ENCODE measurements at places on chromosomes 2 and 18.

GRCh38 chr2:6877402-6878304 is at the start of gene RSAD2:
Gene RSAD2, plus strand, starts transcription at chr2:6877777. Its CDS starts 24 bp downstream, at chr2:6877801.
- peak; percentile 64 for DNase-seq

DNA sequence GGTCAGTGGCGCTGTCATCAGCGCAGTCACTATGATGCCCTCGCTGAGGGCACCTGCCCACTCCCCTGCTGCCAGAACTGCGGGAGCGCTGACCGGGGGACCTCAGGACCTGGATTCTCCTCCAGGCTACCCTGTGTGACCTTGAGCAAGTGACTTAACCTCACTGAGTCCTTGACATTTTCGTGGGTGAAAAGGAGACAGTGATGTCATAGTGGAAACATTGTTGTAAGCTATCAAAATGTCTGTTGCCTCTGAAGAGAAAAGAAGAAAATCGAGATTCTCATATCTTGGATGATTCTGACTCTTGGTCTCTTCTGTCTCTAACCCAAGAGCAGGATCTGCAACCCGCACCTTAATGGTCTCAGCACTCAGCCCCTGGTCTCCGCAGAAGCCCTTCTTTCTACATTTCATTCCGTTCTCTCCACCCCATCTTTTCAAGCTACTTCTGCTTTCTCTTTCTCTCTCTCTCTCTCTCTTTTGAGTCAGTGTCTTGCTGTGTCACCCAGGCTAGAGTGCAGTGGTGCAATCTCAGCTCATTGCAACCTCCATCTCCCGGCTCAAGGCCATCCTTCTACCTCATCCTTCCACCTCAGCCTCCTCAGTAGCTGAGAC is 978 bp upstream of the TUBA4A start:
- DNase-seq = peak; percentile 60

DNA sequence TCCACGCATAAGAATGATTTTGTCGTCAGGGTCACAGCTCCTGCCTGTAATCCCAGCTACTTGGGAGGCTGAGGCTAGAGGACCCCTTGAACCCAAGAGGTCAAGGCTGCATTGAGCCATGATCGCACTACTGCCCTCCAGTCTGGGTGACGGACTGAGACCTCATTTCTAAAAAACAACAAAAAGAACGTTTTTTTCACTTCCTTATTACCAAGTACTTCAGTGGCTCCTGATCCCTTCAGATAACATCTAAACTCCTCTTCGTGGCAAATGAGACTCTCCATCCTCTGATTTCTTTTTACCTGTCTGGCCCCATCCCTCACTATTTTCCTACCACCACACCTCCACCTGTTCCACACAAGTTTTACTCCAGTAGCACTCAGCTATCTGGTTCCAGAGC is 105.4 kb upstream of the TLK1 start:
- no peak for DNase-seq

DNA sequence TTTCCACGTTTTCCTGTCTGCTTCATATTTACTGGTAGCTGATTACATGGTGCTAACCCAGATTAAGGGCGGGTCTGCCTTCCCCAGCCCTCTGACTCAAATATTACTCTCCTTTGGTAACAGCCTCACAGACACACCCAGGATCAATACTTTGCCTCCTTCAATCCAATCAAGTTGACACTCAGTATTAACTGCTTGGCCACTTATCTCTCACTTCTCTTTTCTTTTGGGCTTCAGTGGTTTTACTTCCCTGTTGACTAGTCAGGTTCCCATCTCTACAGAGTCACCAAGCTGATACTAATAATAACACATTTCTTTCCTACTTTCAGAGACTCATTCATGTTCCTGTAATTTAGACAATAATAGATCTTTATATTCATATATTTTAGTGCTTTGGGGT is 302.2 kb upstream of the MAP2 start:
- no peak for DNase-seq

- no peak for DNase-seq
Measured at GRCh38 chr2:83282043-83282795, 1176.9 kb downstream of the SUCLG1 start.

GRCh38 chr2:139790807-139791752 is 1010.9 kb upstream of the NXPH2 start:
- no peak for DNase-seq

GRCh38 chr2:173271825-173272224 is 82.8 kb upstream of the CDCA7 start:
- no peak for DNase-seq

- DNase-seq = no peak
Measured at GRCh38 chr2:106078096-106078495, 116.0 kb downstream of the UXS1 start.

DNA sequence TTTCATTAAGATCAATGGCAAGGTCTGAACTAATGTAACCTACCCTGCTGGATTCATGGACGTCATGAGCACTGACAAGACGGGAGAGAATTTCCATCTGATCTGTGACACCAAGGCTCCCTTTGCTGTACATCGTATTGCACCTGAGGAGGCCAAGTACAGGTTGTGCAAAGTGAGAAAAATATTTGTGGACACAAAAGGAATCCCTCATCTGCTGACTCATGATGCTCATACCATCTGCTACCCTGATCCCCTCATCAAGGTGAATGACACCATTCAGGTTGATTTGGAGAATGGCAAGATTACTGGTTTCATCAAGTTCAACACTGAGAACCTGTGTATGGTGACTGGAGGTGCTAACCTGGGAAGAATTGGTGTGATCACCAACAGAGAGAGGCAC is 82.3 kb upstream of the NDUFV2 start:
- DNase-seq = no peak

GRCh38 chr2:122421775-122422174 is 666.3 kb downstream of the TSN start:
- DNase-seq = no peak

Measured in CD4-positive, alpha-beta T cell treated with Interleukin-10 for 1 hour (primary cell).